ENCODE measurements at places on chromosomes 5 and 9.

GRCh38 chr5:132895719-132896305 lies 22.3 kb downstream of the LEAP2 start:
- no peak for DNase-seq

DNA sequence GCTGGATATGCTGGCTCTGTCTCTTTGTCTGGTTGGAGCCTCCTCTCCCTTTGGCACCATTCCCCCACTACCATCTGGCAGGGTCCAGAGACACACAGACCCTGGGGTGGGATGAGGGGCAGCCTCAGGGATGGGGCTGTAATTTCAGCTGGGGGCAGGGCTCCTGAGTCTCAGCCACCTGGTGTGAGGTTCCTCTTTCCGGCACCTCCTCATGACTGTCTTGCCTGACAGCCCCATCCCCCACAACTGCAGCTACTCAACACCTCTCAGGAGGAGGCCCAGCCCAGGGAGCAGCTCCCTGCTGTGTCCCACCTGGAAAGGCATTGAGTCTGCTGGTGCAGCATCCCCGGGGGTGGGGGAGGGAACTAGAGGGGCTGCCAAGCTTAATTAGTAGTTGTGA lies 11.7 kb upstream of the RPS14 start:
- DNase-seq = peak; percentile 90

GRCh38 chr5:149826574-149826973 lies 96.5 kb downstream of the PPARGC1B start:
- peak; percentile 60 for DNase-seq

GRCh38 chr5:56202483-56202882 lies 30.6 kb downstream of the ANKRD55 start:
- DNase-seq = no peak

- DNase-seq = no peak
Measured at GRCh38 chr5:69364414-69364813, 4.9 kb downstream of the AK6 start.

- peak; percentile 69 for DNase-seq
Measured at GRCh38 chr5:180637962-180638680, 11.3 kb downstream of the FLT4 start.

GRCh38 chr5:31561946-31562345 lies 29.8 kb downstream of the C5orf22 start:
- no peak for DNase-seq

All from spleen (tissue), 13 donors.